ENCODE measurements at places on chromosomes 6 and 20.

GRCh38 chr6:116633685-116634084 lies 17.4 kb downstream of the RSPH4A start:
- DNase-seq: no peak

DNA sequence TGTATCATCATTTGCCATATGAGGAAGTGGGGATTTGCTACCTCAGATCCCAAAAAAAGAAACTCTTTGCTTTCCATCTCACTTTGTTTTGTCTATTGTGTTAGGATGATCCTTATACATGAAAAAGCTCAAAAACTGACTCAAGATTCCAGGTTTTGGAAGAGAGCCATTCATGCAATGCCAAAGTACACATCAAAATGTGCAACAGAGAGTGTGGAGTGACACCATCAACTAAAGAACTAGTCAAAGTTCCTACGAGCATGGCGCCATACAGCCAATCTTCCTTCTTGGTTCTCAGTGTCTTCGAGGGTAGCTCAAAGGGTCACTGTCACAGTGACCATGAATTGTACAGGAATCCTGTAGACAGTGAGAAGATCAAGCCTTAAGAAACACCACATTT lies 255.8 kb upstream of the SASH1 start:
- DNase-seq: no peak

GRCh38 chr6:25487012-25487411 lies 165.0 kb upstream of the SCGN start:
- no peak for DNase-seq

- DNase-seq: no peak
Measured at GRCh38 chr6:4615891-4616290, 160.3 kb upstream of the CDYL start.

DNA sequence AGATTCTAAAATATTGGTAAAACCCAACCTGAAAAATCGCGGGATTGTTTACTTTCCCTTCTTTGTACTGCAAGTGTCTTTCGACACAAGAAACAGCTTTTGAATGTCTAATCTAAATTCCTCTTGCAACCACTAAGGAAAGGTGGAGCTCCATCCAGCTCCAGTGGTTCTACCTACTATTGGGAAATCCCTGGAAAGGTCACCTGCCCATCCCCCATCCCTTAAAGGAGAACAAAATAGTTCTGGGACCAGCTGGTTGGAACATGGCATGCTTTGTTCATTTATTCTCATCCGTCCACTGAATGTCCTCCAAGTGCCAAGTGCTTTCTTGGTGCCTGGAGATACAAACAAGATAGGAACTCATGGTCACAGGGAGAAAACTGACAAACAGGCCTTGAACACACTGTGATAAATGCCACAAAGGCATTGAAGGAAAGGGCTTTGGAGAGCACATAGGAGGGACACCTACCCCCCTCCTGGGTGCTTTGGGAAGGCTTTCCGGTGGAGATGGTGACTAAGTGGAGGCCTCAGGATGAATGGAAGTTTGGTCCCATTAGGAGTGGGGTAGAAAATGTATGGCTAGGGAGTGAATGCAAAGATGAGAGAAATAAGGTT lies 2.3 kb upstream of the CITED2 start:
- no peak for DNase-seq

DNA sequence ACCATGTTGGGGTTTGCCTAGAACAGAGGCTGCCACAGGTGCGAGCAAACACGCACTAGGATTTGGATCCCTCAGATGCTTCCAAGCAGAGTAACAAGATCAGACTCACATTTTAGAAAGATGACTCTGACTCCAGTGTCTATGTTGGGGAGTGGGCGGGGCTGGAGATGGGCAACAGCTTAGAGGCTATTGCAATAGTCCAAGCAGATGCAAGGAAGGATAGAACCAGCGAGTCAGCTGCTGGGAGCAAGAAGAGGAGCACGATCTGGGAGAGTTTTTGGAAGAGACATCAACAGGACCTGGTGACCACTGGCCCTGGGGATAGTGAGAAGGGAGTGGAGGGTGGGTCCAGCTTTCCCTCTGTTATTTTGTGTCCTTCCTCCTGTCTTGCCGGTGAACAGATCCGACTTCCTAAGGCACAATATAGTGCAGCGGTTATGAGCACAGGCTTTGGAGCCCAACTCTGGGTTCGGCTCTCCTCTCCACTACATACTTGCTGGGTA lies 52.7 kb downstream of the FGD2 start:
- DNase-seq: no peak

DNA sequence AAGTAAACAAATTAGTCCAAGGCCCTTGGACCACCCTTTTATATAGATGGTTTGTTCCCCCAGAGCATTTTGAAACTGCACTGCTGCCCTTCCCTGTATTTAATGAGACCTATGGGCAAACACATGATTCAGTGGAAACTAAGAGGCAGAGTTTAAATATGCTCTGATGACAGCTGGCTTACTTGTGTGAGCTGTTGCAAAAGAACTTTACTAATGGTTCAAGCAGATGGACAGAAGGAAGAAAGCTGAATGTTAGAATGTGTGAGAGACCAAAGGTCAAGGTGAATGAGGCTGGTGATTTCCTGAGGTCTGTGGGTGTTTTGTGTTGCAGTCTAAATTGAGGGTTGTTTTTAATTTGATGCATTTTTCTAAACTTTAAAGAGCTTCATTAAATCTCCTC lies 123.0 kb upstream of the CEP162 start:
- no peak for DNase-seq

All from NCI-H187 (cell line).